Anterior cingulate cortex (tissue), 58 donors: ENCODE measurements at places on chromosomes 13 and 19.
A peak's percentile ranks its signal among the peaks of the same experiment; 100 is the strongest.

- no peak for DNase-seq
Observed at GRCh38 chr13:38713046-38713445, 26.2 kb downstream of the FREM2 start.

- no peak for DNase-seq
Observed at GRCh38 chr13:98443329-98443728, 133.6 kb downstream of the STK24 start.

DNA sequence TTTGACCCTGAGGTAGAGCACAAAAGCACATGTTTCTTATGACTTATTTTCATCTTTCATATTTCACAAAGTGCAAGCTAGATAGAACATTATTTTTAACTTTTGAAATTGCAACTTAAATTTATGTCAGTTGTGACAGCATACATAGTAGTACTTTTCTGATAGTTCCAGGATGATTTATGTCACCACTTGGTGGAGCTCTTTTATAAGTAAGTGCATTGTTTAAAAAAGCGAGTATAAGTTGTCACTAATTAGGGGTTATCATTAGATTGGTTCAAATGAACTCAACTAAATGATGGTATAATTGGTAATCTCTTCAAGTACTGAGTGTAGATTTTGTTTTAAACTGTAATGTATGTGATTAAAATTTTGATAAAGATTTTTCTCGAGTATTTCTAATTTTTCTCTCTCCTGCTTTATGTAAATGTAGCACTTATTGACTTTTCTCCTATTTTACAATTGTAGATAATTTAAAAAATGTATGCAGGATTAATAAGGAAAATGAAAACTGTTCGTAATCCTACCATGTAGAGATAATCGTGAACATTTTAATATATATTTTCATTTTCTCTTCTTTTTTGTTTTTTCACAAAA lies 31.1 kb downstream of the RB1 start:
- no peak for DNase-seq

- DNase-seq = no peak
Observed at GRCh38 chr19:2984215-2984528, 6.8 kb downstream of the TLE6 start.

- DNase-seq = peak; percentile 10
Observed at GRCh38 chr19:40530091-40530901, 46.4 kb upstream of the SHKBP1 start.

DNA sequence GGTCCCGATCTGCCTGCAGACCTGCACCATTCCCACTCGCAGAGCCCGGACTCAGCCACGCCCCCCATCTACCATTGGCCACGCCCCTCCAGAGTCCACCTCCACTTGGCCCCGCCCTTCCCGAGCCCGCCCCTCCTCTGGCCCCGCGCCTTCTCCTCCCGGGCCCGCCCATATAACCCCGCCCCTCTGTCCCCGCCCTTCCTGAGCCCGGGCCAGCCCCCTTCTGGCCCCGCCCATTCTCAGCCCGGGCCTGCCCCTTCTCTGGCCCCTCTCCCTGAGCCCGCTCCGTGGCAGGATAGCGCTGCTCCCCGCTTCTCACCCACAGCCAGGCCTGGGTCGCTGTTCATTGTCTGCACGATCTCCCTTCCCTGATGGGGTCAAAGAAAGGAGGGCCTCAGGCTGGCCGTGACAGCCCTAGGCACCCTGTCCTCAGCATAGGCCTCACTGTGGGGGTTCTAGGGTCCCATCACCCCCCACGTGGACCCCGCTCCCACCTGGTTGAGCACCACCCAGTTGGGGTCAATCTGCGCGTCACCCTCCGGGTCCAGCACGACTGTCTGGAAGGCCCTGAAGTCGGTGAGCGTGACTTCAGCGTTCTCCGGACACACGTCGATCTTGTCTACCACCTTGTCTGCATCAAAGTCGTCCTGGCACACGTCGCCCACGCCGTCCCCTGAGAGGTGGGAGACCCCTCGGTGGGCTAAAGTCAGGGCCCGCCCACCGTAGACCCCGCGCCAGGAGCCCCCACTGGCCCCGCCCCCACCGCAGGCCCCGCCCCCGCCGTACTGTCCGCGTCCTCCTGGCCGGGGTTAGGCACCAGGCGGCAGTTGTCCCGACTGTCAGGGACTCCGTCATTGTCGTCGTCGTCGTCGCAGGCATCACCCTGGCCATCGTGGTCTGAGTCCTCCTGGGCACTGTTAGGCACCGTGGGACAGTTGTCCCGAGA lies 5.7 kb downstream of the COMP start:
- no peak for DNase-seq

GRCh38 chr19:46732966-46733689 lies 12.7 kb upstream of the FKRP start:
- no peak for DNase-seq

DNA sequence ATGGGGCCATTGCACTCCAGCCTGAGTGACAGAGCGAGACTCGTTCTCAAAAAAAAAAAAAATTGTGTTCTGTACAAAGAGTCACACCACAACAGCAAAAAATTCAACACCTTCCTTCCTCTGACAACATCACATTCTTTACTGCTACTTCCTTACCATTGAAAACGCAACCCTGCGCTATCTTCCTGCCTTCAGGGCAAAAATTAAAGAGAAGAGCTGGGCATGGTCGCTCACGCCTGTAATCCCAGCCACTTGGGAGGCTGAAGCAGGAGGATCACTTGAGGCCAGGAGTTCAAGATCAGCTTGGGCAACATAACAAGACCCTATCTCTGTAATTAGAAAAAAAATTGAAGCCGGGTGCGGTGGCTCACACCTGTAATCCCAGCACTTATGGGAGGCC lies 9.4 kb upstream of the ZNF444 start:
- DNase-seq = no peak

- DNase-seq = no peak
Observed at GRCh38 chr13:84934911-84935310, 864.3 kb downstream of the SLITRK6 start.

DNA sequence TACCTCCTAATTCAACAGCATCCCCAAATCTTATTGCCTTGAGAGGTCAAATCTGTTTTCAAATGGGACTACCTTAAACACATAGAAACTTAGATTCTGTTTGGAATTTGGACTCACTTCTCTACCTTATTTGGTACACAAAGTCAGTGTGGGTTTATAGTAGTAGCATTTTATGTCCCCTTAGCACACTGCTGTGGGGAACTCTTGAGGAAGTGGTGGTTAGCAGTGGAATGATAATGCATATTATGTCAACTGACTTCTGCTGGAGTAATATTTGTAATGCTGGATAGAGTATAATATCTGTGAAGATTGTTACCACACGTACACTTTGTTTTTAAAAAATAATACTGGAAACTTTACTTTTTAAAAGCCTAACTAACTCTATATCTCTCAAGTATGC lies 386.3 kb downstream of the NDFIP2 start:
- DNase-seq = no peak

DNA sequence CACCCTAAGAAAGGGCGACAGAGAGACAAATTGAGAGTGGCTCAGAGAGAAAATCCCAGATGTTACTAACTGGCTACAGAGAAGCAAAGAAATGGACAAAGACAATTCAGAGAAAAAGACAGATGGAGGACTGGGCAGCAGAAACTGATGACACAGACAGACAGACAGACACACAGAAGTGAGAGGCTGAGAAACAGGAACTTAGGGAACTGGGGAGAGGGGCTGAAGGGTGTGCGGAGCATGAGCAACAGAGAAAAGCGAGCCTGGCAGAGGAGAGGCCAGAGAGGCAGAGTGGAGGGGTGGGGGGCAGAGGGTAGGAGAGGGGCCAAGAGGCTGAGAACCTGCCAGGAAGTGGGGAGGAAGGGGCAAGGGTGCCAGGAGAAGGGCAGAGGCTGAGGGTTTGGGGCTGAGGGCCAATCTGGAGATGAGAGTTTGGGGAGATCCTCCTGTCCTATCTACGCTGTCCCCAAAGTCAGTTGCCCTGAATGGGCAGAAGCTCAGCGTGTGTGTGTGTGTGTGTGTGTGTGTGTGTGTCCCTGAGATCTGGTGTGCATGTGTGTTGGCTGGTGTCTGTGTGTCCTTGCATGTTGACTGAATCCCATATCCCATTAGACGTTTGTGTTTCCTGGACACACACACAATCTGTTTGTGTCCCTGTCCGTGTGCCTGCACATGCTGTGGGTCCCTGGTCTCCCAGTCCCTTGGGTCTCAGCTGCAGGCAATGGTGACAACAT lies 5.6 kb upstream of the ERFL start:
- DNase-seq = no peak

GRCh38 chr13:110801044-110801443 lies 87.5 kb downstream of the ING1 start:
- DNase-seq = no peak

DNA sequence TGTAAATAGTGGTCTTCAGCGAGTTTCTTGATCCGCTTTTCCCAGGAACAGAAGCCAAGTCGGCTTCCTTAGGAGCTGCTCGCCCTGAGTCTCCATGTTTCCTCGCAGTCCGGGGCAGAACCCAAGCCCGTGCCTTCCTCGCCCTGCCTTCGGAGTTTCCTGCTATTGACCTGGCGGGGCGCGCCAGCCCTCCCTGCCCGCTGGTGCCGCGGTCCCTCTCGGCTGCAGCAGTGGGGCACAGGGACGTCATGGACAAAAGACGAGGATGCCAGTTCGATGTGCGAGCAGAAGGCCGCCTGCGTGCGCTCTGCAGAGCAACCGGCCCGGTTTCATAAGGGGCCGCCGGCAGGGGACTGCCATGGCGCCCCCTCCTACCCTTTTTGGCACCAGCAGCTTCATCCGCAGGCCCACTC lies 156.6 kb downstream of the TM9SF2 start:
- DNase-seq = peak; percentile 45

- no peak for DNase-seq
Observed at GRCh38 chr19:44735011-44735410, 13.5 kb upstream of the BCL3 start.

DNA sequence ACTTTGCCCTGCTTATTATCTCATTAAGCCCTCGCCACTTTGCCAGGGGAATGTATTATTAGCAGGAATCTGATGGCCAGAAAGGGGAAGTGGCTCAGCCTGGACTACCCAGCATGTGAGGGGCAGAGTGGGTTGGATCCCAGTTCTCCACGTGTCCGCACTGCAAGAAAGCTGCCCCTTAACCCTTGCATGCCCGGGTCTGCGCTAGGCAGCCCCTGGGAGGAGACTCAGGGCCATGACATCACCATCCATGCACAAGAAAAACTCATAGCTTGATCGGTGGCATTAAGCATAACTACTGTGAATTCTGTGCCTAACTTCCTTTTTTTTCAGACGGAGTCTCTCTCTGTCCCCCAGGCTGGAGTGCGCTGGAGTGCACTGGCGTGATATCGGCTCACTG lies 8.9 kb downstream of the CACNG8 start:
- no peak for DNase-seq

DNA sequence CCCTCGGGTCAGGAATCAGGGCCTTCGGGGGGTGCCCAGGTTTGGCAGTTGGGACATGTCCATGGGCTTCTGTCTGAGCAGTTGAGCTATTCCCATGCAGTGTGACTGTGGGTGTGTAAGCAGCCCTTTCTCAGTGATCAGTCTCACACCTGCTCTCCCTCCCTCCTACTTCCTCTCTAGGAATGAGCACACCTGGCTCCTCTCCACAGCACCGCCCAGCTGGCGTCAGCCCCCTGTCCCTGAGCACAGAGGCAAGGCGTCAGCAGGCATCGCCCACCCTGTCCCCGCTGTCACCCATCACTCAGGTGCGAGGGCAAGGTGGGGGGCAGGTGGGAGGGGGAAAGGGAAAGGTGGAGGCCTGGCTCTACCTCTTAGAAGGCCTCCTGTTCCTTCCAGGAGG lies 25.9 kb downstream of the COMP start:
- DNase-seq = no peak

DNA sequence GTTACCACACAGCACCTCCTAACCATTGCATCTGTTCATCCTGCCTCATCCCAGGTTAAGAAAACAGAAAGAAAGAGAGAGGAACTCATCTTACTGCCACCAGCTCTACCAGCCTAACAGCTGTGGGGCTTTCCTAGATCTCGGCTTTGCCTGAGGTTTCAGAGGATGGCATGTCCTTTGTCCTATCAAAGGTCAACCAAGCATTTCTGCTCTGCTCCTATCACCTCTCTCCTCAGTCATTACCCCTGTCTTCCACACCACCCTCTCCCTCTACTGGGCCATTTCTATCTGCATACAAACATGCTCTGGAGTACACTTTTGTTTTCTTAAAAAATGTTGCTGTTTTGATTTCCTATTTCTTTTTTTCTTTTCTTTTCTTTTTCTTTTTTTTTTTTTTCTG lies 393.3 kb downstream of the IRS2 start:
- DNase-seq = no peak

DNA sequence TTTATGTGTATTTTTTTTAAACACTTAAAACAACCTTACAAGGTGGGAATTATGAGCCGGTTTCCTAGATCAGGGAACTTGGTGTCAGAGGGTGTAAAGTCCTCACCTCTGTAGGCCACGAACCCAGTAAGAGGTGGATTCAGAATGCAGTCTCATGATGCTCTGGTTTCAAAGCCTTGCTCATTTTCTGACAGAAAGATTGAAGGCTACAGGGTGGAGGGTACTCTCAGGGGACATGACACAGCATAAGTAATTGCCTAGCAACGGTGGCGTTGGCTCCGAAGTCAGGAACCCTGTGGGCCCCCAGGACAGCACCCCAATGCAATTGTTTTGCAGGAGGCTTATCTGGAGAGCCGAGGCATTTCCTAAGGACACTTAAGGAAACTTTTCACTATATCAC lies 794.7 kb downstream of the EFNB2 start:
- no peak for DNase-seq

- no peak for DNase-seq
Observed at GRCh38 chr13:41554180-41554579, 96.8 kb downstream of the RGCC start.

- no peak for DNase-seq
Observed at GRCh38 chr13:33367926-33368325, 82.4 kb upstream of the STARD13 start.

DNA sequence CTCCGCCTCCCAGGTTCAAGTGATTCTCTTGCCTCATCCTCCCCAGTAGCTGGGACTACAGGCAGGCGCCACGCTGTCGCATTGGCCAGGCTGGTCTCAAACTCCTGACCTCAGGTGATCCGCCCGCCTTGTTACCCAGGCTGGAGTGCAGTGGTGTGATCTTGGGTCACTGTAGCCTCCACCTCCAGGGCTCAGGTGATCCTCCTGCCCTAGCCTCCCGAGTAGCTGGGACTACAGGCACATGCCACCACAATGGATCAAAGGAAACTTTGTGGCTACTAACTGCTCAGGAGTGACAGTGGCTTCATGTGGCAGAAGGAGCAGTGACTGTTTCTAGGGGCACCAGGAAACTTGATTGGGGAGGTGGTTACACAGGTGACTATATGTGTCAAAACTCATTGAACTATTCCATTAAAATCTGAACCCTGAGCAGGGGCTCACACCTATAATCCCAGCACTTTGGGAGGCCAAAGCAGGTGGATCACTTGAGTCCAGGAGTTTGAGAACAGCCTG lies 3.8 kb upstream of the LGALS7B start:
- no peak for DNase-seq
